Chondrocyte (in vitro differentiated cells): ENCODE measurements at places on chromosomes 2 and 18. TPM values are rescaled to one million over a fixed set of nuclear protein-coding genes. Genes with fewer than 3 reads are reported as not detected.

The TDRD15 gene
- 0.07 to 0.12 TPM (median 0.10 TPM) in 3 replicates for total RNA-seq

The LRRC30 gene
- total RNA-seq = not detected in 3 replicates

The WDR75 gene
- 24.7 to 46.9 TPM (median 27.3 TPM) in 3 replicates for total RNA-seq

- peaks cover 2% of the 10 kb centered on the region for H3K36me3 ChIP-seq
- H3K27ac ChIP-seq = no peak overlapping the region
- peaks cover 6% of the 10 kb centered on the region for H3K4me1 ChIP-seq
- H3K4me3 ChIP-seq = peak overlapping the region; percentile 53
Observed at GRCh38 chr18:37393221-37393827, 172.3 kb downstream of the CELF4 start.

- peaks cover 12% of the 10 kb centered on the region for H3K4me1 ChIP-seq
- H3K27ac ChIP-seq = no peak overlapping the region
- no peaks in the 10 kb centered on the region for H3K36me3 ChIP-seq
- no peak overlapping the region for H3K4me3 ChIP-seq
- no peak for DNase-seq
Observed at GRCh38 chr2:173672573-173673340, 292.4 kb downstream of the SP3 start.

The HTR2B gene
- 0.69 to 0.85 TPM in 2 of 3 replicates, not detected in the other for total RNA-seq

The HAAO gene
- 1.6 to 8.5 TPM (median 8.2 TPM) in 3 replicates for total RNA-seq

- H3K4me3 ChIP-seq = no peak overlapping the region
- peak overlapping the region; percentile 92 for H3K27ac ChIP-seq
- H3K4me1 ChIP-seq = peaks cover 24% of the 10 kb centered on the region
- no peaks in the 10 kb centered on the region for H3K36me3 ChIP-seq
- H3K27me3 ChIP-seq = no peaks in the 10 kb centered on the region
- no peak for DNase-seq
Observed at GRCh38 chr2:43158259-43158880, 68.0 kb downstream of the ZFP36L2 start.

The PFN4 gene
- total RNA-seq = 1.3 to 1.4 TPM (median 1.3 TPM) in 3 replicates

DNA sequence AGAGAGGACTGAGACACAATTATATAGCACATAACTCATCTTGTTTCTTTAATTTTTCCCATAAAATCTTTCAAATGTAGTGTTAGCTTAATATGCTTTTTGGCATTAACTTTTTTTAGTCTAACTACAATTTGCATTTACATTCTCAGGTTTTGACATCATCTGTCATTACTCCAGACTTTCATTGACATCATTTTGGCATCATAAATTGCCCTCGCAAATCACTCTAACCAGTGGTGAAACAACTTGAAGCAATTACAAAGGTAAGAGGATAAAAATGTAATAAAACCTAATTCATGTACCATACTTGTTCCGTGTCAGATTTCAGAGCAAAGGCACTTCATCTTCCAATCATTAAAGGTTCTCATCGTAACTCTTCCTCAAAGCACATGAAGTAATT, 41.4 kb downstream of the RFX8 start:
- H3K27me3 ChIP-seq = no peaks in the 10 kb centered on the region
- no peak for DNase-seq
- H3K4me3 ChIP-seq = no peak overlapping the region
- H3K27ac ChIP-seq = no peak overlapping the region
- peaks cover 8% of the 10 kb centered on the region for H3K4me1 ChIP-seq

DNA sequence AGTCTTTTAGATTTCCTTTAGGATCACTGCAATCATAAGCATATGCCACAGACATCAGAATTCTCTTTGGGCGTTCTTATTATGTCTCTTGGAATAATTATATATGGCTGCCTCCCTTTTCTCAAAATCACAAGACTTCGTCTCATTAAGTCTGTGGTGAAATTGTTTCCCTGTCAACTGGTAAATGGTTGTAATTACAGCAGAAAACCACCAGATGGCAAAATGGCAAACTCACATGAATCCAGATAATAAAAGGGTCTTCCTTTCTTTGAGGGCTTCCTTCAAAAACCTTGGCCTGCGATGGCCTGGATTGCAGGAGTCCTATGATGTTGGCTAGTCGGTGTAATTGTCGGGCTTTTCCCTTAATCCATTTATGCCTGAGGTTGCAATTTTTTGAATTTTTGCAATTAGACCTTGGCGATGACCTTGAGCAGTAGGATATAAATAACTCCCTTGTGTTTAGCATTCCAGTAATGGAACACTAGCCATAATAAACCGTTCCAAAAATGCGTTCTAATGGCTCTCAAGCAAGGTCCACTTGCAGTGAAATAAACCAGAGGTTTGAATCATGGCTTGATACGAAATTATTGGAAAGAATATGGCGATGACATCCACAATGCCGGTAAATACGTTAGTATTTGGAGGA, 656.4 kb downstream of the MBD2 start:
- DNase-seq = no peak
- H3K27me3 ChIP-seq = peaks cover 18% of the 10 kb centered on the region
- no peak overlapping the region for H3K4me3 ChIP-seq
- H3K36me3 ChIP-seq = no peaks in the 10 kb centered on the region

The CIDEA gene
- not detected in 3 replicates for total RNA-seq

- no peak overlapping the region for H3K27ac ChIP-seq
- no peak overlapping the region for H3K4me3 ChIP-seq
- no peak for DNase-seq
- H3K27me3 ChIP-seq = peaks cover 6% of the 10 kb centered on the region
Observed at GRCh38 chr18:26981360-26982082, 116.0 kb upstream of the AQP4 start.

The SLC5A7 gene
- not detected in 3 replicates for total RNA-seq

GRCh38 chr2:39705638-39706037, 39.9 kb downstream of the TMEM178A start:
- no peaks in the 10 kb centered on the region for H3K27me3 ChIP-seq
- H3K36me3 ChIP-seq = peaks cover 6% of the 10 kb centered on the region
- H3K4me1 ChIP-seq = no peaks in the 10 kb centered on the region

DNA sequence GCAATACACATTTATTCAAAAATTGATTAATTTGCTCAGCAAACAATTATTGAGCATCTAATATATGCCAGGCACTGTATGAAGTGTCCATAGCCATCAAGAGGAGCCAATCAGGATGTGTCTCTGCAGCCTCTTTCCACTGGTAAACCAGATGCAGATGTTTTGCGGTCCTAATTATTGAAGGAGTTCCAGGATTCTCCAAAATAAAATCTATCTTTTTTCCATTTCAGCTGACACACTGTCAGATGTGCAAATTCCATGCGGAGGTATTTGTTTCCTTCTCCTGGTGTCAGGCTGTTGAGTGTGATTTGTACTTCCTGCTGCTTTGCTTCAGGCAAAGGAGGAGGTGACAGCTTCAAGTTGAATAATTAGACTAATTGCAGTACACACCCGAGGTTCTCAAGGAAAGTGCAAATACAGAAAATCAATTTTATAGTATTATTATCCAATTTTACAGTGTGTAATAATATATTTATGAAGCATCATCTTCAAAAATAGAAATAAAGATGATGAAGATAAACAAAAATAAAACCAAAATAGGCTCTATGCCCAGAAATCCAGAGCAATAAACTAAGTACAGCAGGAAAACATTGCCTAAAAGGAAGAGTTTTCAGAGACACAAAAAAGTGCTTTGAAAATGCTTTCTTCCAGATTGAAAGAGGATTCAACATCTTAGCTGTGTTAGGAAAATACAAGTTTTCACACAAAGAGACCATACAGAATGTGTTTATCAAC, 1352.9 kb upstream of the CHAC2 start:
- no peaks in the 10 kb centered on the region for H3K36me3 ChIP-seq
- peaks cover 12% of the 10 kb centered on the region for H3K27me3 ChIP-seq
- no peak for DNase-seq
- H3K4me1 ChIP-seq = no peaks in the 10 kb centered on the region
- H3K4me3 ChIP-seq = no peak overlapping the region
- H3K27ac ChIP-seq = no peak overlapping the region

The SAG gene
- total RNA-seq = not detected in 3 replicates

The ABCB11 gene
- not detected in 3 replicates for total RNA-seq

The SERPINB10 gene
- total RNA-seq = not detected in 3 replicates

The CYB5A gene
- total RNA-seq = 29.9 to 30.7 TPM (median 30.1 TPM) in 3 replicates

The SERPINB3 gene
- total RNA-seq = not detected in 3 replicates

The DAW1 gene
- 0.28 to 0.65 TPM (median 0.47 TPM) in 3 replicates for total RNA-seq

The RIT2 gene
- not detected in 3 replicates for total RNA-seq

GRCh38 chr2:140504601-140505000, 1626.2 kb downstream of the LRP1B start:
- no peak overlapping the region for H3K27ac ChIP-seq
- H3K4me1 ChIP-seq = peaks cover 6% of the 10 kb centered on the region
- no peak overlapping the region for H3K4me3 ChIP-seq
- no peaks in the 10 kb centered on the region for H3K36me3 ChIP-seq
- no peak for DNase-seq

GRCh38 chr2:118388771-118389170, 300.5 kb downstream of the INSIG2 start:
- no peak for DNase-seq
- no peaks in the 10 kb centered on the region for H3K27me3 ChIP-seq
- H3K36me3 ChIP-seq = no peaks in the 10 kb centered on the region
- H3K4me3 ChIP-seq = no peak overlapping the region
- H3K27ac ChIP-seq = no peak overlapping the region
- peaks cover 4% of the 10 kb centered on the region for H3K4me1 ChIP-seq

The KLHL29 gene
- total RNA-seq = 8.0 to 9.0 TPM (median 8.0 TPM) in 3 replicates

The MAB21L4 gene
- total RNA-seq = not detected in 3 replicates

- peaks cover 34% of the 10 kb centered on the region for H3K27me3 ChIP-seq
- no peak for DNase-seq
- no peaks in the 10 kb centered on the region for H3K4me1 ChIP-seq
- no peak overlapping the region for H3K27ac ChIP-seq
- H3K4me3 ChIP-seq = no peak overlapping the region
Observed at GRCh38 chr2:208186893-208187292, 2.9 kb downstream of the C2orf80 start.

- no peaks in the 10 kb centered on the region for H3K27me3 ChIP-seq
- H3K27ac ChIP-seq = peak within 1 kb of the TSS; percentile 86
- peak within 1 kb of the TSS; percentile 88 for H3K4me3 ChIP-seq
- H3K4me1 ChIP-seq = peaks cover 41% of the 10 kb centered on the region
Observed at GRCh38 chr2:28894470-28895188, at the start of gene WDR43. WDR43 (plus strand) TSS chr2:28894667; CDS start chr2:28894699, 32 bp downstream.

- H3K4me1 ChIP-seq = peaks cover 21% of the 10 kb centered on the region
- no peaks in the 10 kb centered on the region for H3K27me3 ChIP-seq
- DNase-seq = no peak
- H3K27ac ChIP-seq = no peak overlapping the region
Observed at GRCh38 chr2:42838133-42838532, 45.8 kb upstream of the HAAO start.

- no peak overlapping the region for H3K27ac ChIP-seq
- no peak for DNase-seq
- peaks cover 4% of the 10 kb centered on the region for H3K4me1 ChIP-seq
- peaks cover 17% of the 10 kb centered on the region for H3K27me3 ChIP-seq
Observed at GRCh38 chr2:15819562-15820256, 120.6 kb upstream of the MYCN start.

- no peaks in the 10 kb centered on the region for H3K36me3 ChIP-seq
- H3K27ac ChIP-seq = no peak overlapping the region
- no peak overlapping the region for H3K4me3 ChIP-seq
- peaks cover 6% of the 10 kb centered on the region for H3K4me1 ChIP-seq
- H3K27me3 ChIP-seq = peaks cover 5% of the 10 kb centered on the region
Observed at GRCh38 chr2:29262681-29263260, 147.6 kb downstream of the CLIP4 start.

GRCh38 chr2:240916571-240917008, 10.5 kb downstream of the CROCC2 start:
- no peak overlapping the region for H3K4me3 ChIP-seq
- H3K4me1 ChIP-seq = peaks cover 18% of the 10 kb centered on the region
- no peak for DNase-seq
- H3K36me3 ChIP-seq = no peaks in the 10 kb centered on the region
- no peak overlapping the region for H3K27ac ChIP-seq
- H3K27me3 ChIP-seq = peaks cover 7% of the 10 kb centered on the region

DNA sequence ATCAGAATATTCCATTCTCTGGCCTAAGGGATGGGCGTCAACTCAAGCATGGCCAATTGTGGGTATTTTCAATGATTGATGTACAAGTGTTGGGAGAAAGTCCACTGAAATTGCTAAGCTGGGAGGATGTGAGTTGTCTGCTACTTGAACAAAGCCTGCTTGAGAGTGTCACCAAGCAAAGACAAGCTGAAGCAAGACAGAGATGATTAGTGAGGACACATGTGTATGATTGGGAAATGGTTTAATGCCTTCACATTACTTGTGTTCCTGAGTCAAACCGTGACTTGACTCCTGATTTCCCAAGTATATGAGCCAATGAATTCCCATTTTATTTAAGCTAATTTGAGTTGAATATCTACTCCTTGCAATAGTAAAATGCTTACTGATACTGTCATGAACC, 23.7 kb upstream of the NRP2 start:
- H3K36me3 ChIP-seq = no peaks in the 10 kb centered on the region
- no peak for DNase-seq
- H3K27ac ChIP-seq = no peak overlapping the region
- H3K4me1 ChIP-seq = peaks cover 32% of the 10 kb centered on the region
- no peak overlapping the region for H3K4me3 ChIP-seq
- H3K27me3 ChIP-seq = no peaks in the 10 kb centered on the region

DNA sequence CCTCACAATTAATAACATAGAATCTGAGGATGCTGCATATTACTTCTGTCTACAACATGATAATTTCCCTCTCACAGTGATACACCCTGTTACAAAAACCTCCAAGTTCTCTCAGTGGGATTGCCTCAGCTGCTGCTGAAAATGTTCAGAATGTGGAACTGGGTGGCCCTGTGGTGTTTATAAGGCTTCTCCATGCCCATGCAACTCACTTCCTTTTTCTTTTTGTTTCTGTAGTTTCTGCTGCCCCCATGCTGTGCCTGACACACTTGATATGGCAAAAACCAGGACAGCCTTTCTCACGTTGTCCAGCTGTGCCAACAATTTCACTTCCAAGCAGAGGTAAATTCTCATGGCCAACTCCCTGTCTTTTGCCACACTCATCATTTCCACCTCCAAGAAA, 206.2 kb downstream of the RPIA start:
- H3K27ac ChIP-seq = no peak overlapping the region
- H3K27me3 ChIP-seq = peaks cover 15% of the 10 kb centered on the region
- H3K36me3 ChIP-seq = no peaks in the 10 kb centered on the region
- no peaks in the 10 kb centered on the region for H3K4me1 ChIP-seq
- no peak overlapping the region for H3K4me3 ChIP-seq
- no peak for DNase-seq

The CHRNA1 gene
- total RNA-seq = 0.30 to 1.3 TPM (median 0.38 TPM) in 3 replicates

The OR6B3 gene
- total RNA-seq = not detected in 3 replicates

The TNFAIP6 gene
- total RNA-seq = 4.1 to 7.4 TPM (median 4.2 TPM) in 3 replicates

DNA sequence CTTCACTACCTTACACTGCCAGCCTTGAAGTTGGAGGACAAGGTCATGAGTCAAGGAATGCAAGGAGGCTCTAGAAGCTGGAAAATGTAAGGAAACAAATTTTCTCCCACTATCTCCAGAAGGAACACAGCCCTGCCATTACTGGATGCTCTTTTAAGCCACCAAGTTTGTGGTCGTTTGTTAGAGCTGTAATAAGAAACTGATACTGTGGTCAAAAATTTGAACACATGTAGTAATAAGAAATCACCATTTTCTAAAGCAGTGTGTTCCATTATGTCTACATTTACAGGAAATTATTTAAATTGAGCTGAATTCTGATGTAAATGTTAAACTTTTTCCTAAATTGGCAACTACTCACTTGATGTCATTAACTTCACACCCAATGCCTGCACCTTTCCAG, 729.0 kb downstream of the KCNJ3 start:
- DNase-seq = no peak
- H3K36me3 ChIP-seq = peaks cover 2% of the 10 kb centered on the region
- no peaks in the 10 kb centered on the region for H3K4me1 ChIP-seq
- no peak overlapping the region for H3K27ac ChIP-seq
- H3K4me3 ChIP-seq = no peak overlapping the region

- H3K4me3 ChIP-seq = no peak within 1 kb of the TSS
- DNase-seq = no peak
- H3K27me3 ChIP-seq = peaks cover 38% of the 10 kb centered on the region
- H3K4me1 ChIP-seq = no peaks in the 10 kb centered on the region
- no peak within 1 kb of the TSS for H3K27ac ChIP-seq
- H3K36me3 ChIP-seq = no peaks in the 10 kb centered on the region
Observed at GRCh38 chr2:11533278-11534070, at the start of gene GREB1. GREB1 (plus strand) TSS chr2:11534045; CDS start chr2:11556615, 22,570 bp downstream.

- H3K27ac ChIP-seq = no peak overlapping the region
Observed at GRCh38 chr2:45379399-45380087, 231.5 kb downstream of the SRBD1 start.
